ENCODE measurements at places on chromosomes 3 and 15.

DNA sequence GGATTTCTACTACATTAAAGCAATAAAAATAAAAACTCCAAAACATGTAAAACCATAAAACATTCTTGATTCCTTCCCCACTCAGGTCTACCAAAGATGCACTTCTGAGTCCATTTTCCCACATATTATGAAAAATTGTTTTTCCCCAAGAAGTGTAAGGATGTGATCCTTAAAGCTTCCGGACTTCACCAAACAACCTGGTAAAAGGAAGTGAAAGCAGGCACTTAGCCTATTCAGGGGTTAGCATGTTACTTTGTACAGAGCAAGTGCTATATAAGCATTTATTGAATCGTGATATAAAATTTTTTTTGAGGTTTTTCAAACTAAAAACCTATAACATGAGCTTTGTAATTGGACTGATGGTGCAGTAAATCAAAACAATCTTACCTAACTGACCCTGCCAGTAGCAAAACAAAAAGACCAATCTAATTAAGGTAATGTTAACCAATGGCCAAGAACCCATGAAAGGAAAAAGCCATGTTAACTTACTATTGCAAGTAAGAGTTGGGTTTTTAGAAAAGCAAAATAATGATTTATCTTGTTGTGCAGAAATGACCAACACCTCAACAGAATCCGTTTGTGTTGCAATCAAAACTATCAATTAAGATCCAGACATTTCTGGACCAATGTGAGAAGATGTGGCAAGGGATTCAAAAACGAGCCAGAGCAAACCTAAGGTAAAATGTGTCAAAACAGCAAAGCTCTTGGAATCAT is 1.8 kb downstream of the SETD2 start:
- no peak for DNase-seq

- DNase-seq = no peak
Observed at GRCh38 chr3:118778201-118778600, 256.4 kb downstream of the IGSF11 start.

DNA sequence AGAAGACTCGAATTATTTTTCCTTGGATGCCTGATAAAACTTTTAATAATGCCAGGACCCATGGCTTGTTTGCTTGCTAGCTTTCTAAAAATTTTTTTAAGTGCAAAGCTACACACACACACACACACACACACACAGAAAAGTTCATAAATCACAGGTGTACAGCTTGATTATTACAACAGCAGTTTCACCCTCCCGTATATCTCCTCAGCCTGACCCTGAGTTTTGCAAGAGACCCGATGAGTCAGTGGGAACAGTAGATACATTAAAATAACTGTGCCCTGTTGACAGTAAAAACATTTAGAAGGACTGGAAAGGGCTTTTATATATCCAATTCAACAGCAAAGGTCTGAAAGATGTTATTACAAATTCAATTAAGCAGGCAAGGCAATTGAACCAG is 46.7 kb downstream of the EMC4 start:
- no peak for DNase-seq

DNA sequence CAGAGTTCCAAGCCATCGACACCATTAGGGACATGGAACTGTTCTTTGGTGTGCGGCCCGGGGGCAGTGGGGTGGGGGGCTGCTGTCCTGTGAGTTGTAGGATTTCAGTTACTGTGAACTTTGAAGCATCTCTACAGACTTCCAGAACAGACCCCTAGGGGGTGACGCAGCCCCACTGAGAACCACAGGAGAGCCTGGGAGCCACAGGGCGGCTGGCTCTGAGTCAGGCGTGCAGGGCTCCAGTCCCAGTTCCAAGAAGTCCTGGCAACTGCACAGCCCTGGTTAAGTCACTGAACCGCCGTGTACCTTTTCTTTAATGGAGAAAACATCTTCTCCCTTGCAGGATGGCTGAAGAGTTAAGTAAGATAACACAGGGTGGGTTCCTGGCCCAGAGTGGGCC is 23.5 kb upstream of the LRTM1 start:
- no peak for DNase-seq

DNA sequence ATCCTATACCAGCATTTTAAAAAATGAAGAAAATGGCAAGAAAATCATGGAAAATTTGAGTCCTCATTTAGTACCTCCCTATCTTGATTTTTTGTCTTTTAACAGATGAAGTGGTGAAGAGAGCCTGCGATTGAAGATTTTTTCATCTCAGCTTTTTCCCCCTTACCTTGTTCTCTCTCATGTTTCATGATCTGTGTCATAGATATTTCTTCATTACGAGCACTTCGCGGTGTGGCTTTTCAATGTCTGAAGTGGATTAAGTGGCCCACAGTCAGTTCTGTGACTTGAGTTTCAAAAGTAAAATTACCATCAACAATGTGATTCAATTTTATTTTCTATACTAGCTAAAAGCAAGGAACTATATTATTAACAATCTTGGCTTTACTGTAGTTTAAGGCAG is 147.2 kb downstream of the FNDC3B start:
- no peak for DNase-seq

DNA sequence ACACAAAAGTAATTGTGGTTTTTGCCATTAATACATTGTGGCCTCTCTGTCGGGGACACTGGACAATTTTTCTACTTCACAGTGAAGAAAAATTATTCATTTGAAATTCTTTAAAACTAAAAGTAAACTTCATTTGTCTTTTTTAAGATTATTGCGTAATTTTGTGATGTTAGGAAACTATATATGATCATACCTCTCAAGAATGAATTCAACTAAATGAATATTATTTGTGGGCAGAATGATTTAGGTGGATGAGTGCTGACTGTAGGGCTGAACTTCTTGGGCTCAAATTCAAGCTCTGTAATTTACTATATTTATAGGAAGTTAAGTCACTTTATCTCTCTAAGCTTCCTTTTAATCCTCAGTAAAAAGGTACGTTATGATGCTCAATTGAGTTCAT is 441.2 kb downstream of the ROBO1 start:
- DNase-seq = no peak

DNA sequence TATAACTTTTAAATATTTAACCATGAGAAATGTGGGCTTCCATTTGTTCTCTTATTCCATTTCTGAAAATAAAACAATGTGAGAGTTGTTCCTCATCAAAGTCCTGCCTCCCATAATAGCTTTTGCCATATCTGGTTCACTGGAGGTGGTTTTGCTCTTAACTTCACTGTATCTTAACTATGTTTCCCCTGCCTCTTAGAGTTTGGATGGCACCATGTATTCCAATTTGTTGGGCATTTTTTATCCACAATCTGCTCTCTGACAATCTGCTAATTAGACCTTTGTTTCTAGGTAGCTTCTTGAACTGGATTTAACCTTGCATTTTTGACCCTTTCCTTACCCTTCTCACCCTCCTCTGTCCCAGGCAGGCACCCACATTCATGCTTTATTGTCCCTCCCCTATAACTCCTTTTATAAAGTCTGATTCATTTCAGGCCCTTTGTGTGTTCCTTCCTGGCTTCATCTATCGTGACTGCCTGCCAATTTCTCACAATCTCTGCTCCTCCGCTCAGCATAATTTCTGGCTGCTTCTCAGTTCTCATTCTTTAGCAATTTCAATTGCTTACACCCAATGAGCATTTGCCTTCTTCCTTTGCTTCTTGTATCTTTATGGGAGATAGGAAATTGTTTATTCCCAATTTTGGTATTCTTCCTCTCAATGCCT is 144.2 kb upstream of the ARHGEF26 start:
- no peak for DNase-seq

- no peak for DNase-seq
Observed at GRCh38 chr3:195794708-195795107, 17.0 kb downstream of the MUC4 start.

DNA sequence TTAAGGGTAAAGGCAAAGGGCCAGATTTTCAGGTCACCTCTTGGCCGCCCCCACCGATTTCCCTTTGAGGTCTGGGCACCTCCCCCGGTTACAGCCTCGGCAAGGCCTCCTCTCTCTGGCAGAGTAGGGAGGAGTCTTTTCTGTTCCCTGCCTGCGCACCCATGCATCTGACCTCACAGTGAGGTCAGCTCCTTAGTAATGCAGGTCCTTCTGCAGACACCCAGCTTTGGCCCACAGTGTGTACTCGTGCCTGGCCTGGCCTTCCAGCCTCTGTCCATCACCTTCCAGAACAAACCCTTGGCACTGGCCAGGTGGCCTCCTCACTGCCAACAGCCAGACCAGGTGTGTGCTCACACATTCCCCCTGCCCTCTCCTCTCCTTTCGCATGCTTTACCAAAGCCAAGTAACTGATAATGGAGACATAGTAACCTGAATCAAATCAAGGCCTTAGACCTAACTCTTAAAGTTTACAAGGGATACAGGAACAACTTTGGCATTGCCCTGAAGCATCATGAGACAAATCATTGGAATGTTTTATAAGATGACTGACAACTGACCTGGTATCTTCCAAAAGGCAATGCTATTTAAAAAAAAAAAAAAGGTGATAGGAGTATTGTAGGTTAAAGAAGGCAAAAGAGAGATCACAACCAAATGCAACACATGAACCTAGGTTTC is 61.3 kb downstream of the CORO2B start:
- DNase-seq = no peak

DNA sequence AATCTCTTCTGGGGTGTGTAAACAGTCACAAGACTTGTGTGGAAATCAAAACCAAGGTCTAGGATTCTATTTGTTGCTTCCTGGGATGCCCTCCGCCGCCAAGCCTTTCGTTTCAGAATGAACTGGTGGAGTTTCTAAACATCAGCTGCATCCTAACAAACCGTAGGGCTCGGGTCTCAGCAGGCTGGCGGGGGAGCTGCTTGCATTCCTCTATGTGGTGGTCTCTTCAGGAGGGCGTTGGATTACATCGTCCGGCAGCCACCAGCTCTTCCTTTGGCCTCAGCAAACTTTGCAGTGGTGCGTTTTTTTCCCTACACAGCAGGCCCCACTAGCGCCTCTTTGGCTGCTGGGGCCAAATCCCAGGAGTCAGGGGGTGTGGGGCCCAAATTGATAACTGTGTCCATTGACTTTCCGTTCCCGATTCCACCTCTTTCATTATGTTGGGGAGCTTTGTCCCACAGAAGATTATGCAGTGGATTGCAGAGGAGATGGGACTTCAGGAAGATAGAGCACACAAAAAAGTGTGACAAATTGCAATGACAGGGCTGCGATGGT is 390.0 kb upstream of the NR2F2 start:
- no peak for DNase-seq

DNA sequence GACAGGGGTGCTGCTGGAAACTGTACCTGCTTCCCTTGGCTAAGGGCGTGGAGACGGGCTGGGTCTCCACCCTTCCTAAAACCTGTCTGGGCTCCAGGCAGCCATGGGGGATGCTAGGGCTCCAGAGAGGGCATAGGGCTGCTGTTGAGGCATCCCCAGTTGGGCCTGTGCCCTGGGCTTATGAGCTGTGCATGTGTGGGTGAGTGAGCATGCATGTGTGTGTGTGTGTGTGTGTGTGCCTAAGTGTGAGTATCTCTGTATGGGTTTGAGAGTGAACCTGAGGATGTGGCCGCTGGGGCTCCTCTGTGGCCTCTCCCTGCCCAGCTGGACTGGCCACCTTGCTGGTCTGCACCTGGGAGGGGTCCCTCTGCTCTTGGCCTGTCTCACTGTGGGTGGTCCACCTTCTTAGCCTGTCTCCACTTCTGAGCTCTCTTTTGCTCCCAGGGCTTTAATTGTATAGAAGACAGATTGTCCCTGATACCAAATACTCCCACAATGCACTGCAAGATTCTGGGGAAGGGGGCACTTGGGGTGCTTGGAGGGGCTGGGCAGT is 11.9 kb upstream of the TMEM115 start:
- DNase-seq = no peak

- DNase-seq = no peak
Observed at GRCh38 chr3:156614642-156615511, 59.5 kb upstream of the TIPARP start.

DNA sequence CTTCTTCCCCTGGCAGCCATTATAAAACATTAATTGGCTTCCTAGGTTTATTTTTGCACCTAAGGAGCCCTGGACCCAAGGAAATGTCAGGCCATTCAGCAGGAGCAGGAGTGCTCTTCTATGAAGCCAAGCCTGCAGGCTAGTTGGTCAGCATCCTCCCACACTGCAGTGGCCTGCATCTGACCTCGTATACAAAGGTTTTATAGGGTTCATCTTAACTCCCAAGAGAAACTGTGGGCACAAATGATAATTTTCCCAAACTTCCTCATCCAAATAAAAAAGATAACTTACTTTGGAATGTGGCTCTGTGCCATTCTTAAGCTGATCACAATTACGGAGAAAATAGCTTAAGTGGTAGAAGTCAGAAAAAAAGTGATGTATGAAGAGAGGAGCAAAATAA is 19.4 kb downstream of the PLSCR1 start:
- no peak for DNase-seq

GRCh38 chr3:57164217-57164656 is 916 bp downstream of the IL17RD start:
- no peak for DNase-seq

DNA sequence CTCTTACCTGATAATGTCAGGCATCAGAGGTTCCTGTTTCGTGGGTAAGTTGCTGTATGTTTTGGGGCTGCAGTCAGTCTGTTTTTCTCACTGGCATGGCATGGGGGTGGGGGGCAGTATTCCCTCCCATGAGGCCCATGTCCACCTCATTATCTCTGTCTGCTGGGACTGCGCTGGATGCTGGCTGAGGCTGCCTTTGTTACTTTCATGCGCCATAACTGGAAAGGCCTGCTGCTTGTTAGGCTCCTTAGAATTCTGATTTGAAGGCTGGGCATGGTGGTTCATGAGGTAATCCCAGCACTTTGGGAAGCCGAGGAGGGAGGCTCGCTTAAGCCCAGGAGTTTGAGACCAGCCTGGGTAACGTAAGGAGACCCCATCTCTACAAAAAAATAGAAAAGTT is 9.8 kb downstream of the APBA2 start:
- DNase-seq = no peak

Data from stimulated activated CD8-positive, alpha-beta memory T cell treated with anti-CD3 and anti-CD28 coated beads, Interleukin-4, amount 100 ng/mL, for 4 hours (primary cell).